ENCODE measurements at places on chromosomes 4 and X.
A peak's percentile ranks its signal among the peaks of the same experiment; 100 is the strongest.

- no peak for DNase-seq
These were observed 19.1 kb downstream of the VSIG1 start for GRCh38 chrX:108064001-108064400.

DNA sequence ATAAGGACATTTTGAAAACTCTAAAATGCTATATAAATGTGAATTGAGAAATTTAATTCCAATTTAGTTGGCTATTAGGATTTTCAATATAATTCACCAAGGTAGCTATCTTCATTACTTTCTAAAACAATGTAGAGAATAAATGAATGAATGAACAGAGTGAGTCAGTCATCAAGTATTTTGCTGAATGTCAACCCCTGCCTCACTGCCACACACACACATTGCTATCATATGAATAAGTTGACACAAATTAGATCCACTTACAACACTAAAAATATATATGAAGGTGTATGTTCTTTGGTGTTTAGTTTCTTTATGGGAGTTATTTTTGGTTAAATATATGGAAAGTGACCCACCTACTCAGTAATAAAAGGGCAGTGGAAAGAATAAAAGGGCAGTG lies 141.4 kb upstream of the SMIM10 start:
- DNase-seq, result peak; percentile 22

- peak; percentile 69 for DNase-seq
These were observed 23.3 kb downstream of the MECP2 start for GRCh38 chrX:154074199-154074598.

- no peak for DNase-seq
These were observed 2.4 kb upstream of the STIM2 start for GRCh38 chr4:26858035-26858918.

DNA sequence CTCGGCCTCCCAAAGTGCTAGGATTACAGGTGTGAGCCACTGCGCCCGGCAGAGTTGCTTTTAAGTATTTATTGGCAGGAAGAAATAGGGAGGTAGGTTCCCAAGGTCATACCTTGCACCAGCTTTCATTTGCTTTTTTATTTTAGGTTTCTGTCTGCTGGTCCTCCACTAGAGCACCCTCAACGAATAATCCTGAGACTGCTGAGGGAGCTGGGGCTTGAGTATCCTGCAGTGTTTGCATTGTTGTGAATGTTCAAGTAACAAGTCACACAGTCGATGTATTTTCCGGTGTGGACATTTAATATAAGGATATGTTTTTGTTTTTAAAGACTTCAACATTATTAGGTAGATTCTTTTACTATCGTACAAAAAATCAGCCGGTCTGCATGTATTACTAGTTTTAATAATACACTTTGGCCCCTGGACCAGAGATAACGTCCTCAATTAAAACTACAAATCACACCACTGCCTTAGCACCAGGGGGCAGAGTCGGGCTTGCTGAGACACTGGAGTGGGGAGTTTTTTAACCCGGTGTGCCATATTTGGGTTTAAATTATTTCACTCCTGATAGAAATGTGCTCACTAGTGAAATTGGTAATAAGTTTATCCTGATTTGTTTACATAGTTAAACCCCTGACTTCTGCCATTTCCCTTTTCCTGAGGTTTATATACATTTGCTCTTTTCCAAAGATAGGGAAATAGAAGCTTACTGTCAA lies 11.6 kb downstream of the SMIM20 start:
- DNase-seq, result peak; percentile 33

DNA sequence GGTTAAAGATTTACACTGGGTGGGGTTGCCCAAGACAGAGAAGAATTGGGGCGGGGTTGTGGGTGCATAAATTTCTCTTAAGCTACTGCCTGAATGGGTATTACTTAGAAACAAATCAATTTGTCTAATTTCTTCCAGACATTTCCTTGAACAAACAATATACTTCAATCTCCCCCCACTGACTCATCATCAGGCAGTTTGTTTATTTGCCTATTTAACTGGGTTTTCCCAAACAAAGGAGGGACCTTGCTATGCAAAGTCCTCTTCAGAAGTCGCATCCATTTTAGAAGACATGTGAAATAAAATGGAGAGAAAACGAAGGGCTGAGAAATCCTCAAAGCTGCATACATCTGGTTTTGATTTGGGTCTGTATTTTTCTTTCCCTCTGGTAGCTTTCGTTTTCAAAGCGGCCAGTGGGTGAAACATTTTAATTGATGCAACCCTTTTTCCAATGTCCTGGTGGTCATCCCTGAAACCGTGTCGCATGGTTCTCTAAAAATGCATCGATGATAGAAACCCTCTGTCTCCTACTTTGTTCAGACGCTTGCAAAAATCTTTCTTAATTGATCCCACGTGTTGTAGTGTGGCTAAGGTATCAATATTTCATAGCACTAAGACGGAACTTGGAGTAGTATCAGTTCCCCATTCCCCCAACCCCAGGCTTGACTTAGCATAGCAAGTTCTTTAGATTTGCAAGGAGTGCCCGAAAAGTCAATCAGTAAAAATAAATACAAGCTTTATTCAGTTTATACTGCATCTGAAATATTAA lies 115.1 kb upstream of the MXRA5 start:
- no peak for DNase-seq

GRCh38 chrX:113058634-113059033 lies 218.0 kb upstream of the AMOT start:
- no peak for DNase-seq

- no peak for DNase-seq
These were observed 158.5 kb downstream of the MID1IP1 start for GRCh38 chrX:38959736-38960135.

GRCh38 chr4:127479031-127479622 lies 153.6 kb upstream of the INTU start:
- peak; percentile 29 for DNase-seq

- no peak for DNase-seq
These were observed 31.6 kb downstream of the CDKL5 start for GRCh38 chrX:18457000-18457399.

DNA sequence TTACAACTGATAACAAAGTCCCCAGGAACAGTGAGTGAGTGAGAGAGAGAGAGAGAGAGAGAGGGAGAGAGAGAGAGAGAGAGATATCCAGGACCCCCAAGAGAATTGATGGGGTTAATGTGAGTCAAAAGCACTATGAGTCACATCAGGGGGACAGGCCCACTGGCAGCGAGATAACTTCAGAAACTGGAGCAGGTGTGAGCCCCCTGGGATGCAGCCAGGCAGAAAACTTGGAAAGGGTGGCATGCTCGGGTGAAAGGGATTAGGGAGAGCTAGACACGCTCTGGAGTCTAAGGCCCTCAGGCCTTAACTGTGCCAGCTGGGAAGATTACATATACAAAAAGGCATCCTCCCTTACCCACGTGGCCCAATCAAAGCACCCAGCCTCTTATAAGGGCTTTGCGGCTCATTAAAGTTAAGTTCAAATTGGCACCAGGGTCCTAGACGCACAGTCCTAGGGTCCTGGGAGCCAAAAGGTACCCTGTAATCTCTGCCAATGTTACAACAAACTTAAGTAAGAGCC lies 841 bp downstream of the ACOT9 start:
- DNase-seq, result peak; percentile 78

GRCh38 chrX:45811326-45811725 lies 610.6 kb upstream of the DIPK2B start:
- DNase-seq, result no peak

DNA sequence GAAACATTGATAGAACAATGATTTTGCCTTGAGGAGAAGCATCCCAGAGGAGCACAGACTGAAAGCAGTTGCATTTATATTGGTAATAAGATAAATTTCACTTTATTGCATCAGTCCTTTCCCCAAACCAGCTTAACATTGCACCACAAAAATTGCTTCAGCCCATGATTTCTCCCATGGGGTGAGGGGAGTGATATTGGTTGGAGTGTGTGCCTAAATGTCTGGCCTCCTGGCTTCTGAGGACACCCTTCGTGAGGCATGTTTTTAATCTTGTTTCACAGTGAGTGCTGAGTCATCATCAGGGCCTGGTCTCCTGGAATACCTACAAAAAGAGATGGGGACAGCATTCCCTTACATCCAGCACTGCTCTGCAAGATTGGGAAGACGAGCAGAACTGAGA lies 487.9 kb downstream of the C4orf33 start:
- DNase-seq, result no peak

- DNase-seq, result no peak
These were observed 85.7 kb downstream of the CLNK start for GRCh38 chr4:10598829-10599228.

DNA sequence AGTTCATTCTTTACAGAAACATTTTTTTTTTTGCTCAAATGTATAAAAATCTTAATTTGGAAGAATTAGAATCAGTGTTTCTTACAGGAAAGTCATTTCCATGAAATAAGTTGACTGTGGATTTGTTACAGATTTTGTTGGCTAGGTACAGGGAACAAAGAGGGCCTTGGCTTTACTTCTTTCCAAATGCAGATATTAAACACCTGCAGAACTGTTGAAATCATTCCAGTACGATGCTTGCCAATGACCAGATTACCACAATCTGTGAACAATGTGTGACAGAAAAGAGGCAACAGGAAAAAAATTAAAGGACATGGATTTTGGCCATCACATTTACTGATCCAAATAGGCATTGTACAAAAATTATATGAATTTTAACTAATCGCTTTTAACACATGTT lies 70.8 kb downstream of the ANXA10 start:
- no peak for DNase-seq

All from ACHN (cell line).